ENCODE measurements at places on chromosomes 2 and 18.

DNA sequence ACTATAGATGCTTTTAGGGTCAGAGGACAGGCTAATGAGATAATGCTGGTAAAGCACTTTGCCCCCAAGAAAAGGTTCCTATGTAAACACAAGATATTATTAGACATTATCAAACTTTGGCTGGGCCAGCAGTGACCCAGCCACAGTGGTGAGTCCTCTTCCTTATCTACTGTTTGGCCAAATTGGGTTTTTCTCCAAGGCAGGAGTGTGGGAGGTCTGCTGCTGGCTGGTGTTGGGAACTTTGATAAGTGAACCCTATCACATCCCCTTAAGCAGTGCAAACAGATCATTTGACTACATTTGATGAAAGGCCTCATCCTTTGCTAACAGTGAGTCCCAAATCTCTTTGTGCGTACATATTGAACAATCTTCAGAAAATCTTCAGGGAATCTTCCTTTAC, 16.2 kb downstream of the FZD7 start:
- no peak for DNase-seq

GRCh38 chr2:74530239-74531187, 780 bp downstream of the HTRA2 start:
- DNase-seq, result peak; percentile 45

DNA sequence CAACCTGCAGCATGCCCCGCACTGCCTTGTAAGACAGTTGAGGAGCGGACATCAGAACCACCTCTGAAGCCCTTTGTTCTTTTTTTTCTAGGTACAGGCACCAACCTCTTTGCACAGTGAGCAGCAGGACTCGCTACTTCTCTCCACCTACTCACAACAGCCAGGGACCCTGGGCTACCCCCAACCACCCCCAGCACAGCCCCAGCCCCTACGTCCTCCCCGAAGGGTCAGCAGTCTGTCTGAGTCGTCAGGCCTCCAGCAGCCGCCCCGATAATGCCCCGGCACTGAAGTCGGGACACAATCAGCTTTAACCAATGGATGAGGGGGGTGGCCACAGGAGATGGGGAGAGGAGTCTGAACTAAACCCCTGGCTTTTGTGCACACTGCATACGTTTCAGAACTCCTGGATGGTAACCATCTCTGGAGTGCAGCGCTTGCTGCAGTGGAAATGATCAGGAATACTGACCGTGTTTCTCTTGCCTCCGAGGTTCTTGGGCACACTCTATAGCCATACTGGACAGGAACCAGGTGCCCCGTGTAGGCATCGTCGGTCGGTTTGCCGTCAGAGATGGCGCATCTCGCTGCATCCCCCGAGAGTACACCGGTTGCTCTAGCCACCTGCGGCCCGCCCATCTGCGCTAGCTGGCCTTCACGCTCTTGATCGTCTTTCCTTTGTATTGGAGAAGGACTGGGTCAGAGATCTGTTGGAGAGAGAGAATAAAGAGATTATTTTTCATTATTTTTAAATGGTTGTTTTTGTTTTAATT, 6.6 kb upstream of the RPL31 start:
- DNase-seq, result no peak

- no peak for DNase-seq
These were observed 166.6 kb upstream of the PKDCC start for GRCh38 chr2:41881249-41881648.
